Activated T-helper 1 cell treated with anti-CD3 and anti-CD28 coated beads, Interleukin-12 subunit alpha, Interleukin-12 subunit beta, Interleukin-2, Interleukin-4 antibody, amounts not matched to agents 30 ng/mL and 10 ng/mL and 1 ng/mL, durations not matched to agents 14 hours and 24 hours and 36 hours (primary cell): ENCODE measurements at places on chromosomes 5 and 9. TPM values are rescaled to one million over a fixed set of nuclear protein-coding genes. Genes with fewer than 3 reads are reported as not detected.
A peak's percentile ranks its signal among the peaks of the same experiment; 100 is the strongest.

ADAMTS12 gene
- not detected in 2 replicates for total RNA-seq

C6 gene
- not detected in 2 replicates for total RNA-seq

WNK2 gene
- total RNA-seq, result 2.2 and 3.0 TPM in 2 replicates

SLC1A1 gene
- 0.05 TPM in 1 of 2 replicates, not detected in the other for total RNA-seq

RABL6 gene
- total RNA-seq, result 109 and 114 TPM in 2 replicates

TBC1D13 gene
- total RNA-seq, result 21.2 and 22.3 TPM in 2 replicates

MCTP1 gene
- total RNA-seq, result not detected in 2 replicates

- H3K4me1 ChIP-seq, result peaks cover 16% of the 10 kb centered on the region
- no peak for DNase-seq
- no peak overlapping the region for H3K4me3 ChIP-seq
- no peaks in the 10 kb centered on the region for H3K36me3 ChIP-seq
- no peak overlapping the region for H3K27ac ChIP-seq
Observed at GRCh38 chr9:90972057-90972456, 170.4 kb downstream of the SYK start.

DNA sequence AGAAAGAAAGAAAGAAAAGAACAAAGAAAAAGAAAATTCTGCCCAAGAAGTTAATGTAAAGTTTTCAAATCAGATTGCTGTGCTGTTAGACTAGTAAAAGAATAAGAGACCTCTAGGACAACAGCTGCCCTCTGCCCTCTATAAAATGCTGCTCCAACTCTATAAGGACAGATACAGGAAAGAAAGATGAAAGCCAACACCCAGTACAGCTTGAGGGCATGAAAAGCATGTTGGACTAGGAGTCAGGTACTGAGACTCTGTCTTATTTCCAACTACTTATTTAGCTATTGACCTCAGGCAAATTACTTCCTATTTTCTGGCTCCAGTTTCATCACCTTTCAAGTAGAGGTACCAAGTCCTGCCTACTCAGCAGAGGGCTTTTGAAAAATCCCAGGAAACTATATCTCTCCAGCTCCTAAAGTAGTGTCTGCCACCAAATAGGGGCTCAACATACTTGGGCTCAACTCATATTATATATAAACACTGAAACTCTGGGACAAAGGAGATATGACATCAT lies 5.7 kb downstream of the HBEGF start:
- no peaks in the 10 kb centered on the region for H3K27me3 ChIP-seq
- H3K36me3 ChIP-seq, result peaks cover 52% of the 10 kb centered on the region
- H3K4me3 ChIP-seq, result peak overlapping the region; percentile 87
- peak overlapping the region; percentile 49 for H3K27ac ChIP-seq
- no peak for DNase-seq
- peaks cover 76% of the 10 kb centered on the region for H3K4me1 ChIP-seq

DNA sequence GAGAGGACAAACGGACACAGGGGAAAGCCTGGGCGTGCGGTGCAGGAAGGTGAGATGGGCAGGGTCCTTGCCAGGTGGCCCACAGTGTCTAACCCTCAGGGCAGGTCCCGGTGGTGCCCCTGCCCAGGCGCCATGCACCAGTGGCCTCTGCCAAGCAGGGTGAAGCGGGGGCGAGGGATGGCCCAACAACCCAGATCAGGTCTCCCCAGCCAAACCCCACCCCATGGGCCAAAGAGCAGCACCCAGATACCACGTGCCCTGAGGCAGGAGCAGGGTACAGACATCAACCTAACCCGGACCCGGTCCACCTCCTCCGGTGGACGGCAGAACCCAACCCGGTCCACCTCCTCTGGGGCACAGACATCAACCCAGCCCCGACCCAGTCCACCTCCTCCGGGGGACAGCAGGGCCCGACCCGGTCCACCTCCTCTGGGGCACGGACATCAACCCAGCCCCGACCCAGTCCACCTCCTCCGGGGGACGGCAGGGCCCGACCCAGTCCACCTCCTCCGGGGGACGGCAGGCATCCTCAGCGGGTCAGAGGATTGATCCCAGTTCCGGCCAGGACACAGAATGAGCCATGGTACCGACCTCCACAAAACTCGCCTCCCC lies 12.8 kb downstream of the SLC12A7 start:
- H3K27ac ChIP-seq, result no peak overlapping the region
- H3K27me3 ChIP-seq, result no peaks in the 10 kb centered on the region
- H3K36me3 ChIP-seq, result peaks cover 11% of the 10 kb centered on the region
- H3K4me3 ChIP-seq, result no peak overlapping the region
- peaks cover 19% of the 10 kb centered on the region for H3K4me1 ChIP-seq

DNA sequence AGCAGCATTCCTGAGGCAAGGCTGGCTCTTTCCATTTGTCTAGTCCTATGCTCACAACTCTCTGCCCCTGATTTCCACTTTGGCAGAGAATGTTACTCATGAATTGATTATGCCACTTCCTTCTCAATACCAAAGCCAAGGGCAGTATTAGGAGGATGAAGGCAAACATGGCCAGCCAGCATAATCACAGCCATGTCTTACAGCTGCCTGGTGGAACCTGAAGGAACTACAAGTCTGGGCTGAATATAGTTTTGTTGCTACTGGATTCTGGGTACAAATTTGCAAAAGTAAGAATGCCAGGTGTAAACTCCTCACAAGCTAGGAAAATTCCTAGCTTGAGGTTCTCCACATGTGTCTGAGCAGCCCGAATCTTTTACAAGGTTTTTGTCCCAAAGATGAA lies 4.2 kb downstream of the SIL1 start:
- no peak overlapping the region for H3K4me3 ChIP-seq
- no peak for DNase-seq
- H3K36me3 ChIP-seq, result peaks cover 18% of the 10 kb centered on the region
- H3K27ac ChIP-seq, result no peak overlapping the region
- no peaks in the 10 kb centered on the region for H3K27me3 ChIP-seq

GRCh38 chr5:39702928-39703327 lies 278.1 kb upstream of the DAB2 start:
- H3K4me3 ChIP-seq, result no peak overlapping the region
- H3K27me3 ChIP-seq, result peaks cover under 1% of the 10 kb centered on the region
- H3K27ac ChIP-seq, result no peak overlapping the region
- no peak for DNase-seq

GRCh38 chr9:83340451-83340850 lies 197.8 kb downstream of the FRMD3 start:
- H3K36me3 ChIP-seq, result no peaks in the 10 kb centered on the region
- H3K27me3 ChIP-seq, result no peaks in the 10 kb centered on the region

GRCh38 chr9:33306037-33306436 lies 15.7 kb downstream of the NFX1 start:
- H3K4me3 ChIP-seq, result no peak overlapping the region
- H3K4me1 ChIP-seq, result peaks cover 9% of the 10 kb centered on the region
- no peak overlapping the region for H3K27ac ChIP-seq
- DNase-seq, result peak; percentile 42

GRCh38 chr9:89008055-89008743 lies 16.9 kb downstream of the S1PR3 start:
- H3K27ac ChIP-seq, result no peak overlapping the region
- no peaks in the 10 kb centered on the region for H3K4me1 ChIP-seq
- no peak overlapping the region for H3K4me3 ChIP-seq
- peaks cover 5% of the 10 kb centered on the region for H3K27me3 ChIP-seq
- no peak for DNase-seq

DNA sequence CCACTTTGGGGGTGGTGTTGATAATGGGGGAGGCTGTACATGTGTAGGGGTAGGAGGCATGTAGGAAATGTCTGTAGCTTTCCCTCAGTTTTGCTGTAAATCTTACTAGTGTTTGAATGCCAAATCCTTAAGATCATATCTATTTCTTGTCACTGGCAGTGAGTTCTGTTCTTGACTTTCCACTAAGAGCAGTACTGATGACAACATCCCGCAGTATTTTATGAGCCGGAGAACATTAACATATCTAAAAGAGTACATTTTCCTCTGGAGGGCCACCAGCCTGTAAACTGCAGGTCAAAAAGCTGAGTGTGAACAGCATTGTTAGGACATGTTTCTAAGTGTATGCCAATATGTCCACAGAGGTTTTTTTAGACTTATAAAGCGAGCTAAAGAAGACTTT lies 2.5 kb upstream of the HSPB3 start:
- peaks cover 3% of the 10 kb centered on the region for H3K27me3 ChIP-seq
- no peak for DNase-seq
- H3K36me3 ChIP-seq, result no peaks in the 10 kb centered on the region
- no peak overlapping the region for H3K27ac ChIP-seq
- H3K4me3 ChIP-seq, result no peak overlapping the region
